ENCODE measurements at places on chromosomes 6 and 20.

DNA sequence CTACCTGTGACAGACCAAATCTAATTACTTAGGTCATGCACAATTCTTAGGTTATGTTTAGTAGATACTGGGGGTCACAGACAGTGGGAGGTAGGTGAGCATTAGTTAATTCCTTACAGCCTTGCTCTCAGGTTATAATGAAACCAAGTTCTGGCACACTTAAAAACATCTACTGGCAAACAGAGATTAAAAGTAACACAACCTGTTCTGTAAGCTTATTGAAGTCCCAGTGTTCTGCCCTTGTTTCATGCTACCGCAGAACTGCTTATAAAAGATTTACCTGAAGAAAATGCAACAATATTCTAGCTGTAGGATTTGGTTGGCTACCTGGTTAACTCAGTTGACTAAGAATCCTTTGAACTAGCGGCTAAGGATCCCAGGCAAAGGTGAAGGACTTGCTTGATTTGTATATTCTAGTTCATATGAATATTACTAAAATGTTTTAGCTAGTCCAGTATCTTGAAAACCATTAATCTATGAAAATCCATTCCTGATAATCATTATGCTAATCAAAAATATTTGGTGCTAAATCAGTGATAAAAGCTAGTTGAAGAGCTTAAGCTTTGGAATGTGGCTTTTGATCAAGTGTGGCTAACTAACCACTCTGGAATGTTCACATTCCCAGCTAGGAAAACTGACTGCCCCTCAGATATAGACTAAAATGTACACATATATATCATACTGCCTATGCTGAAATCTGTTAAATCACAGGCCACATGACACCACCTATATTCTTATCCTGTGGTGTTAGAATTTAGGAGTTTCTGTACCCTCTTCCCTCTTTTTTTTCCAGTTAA is 7.2 kb downstream of the PEX3 start:
- no peak for DNase-seq

- DNase-seq, result no peak
These were observed 118.8 kb upstream of the MAFB start for GRCh38 chr20:40807821-40808170.

- DNase-seq, result no peak
These were observed 29.8 kb downstream of the HM13 start for GRCh38 chr20:31543966-31544598.

- no peak for DNase-seq
These were observed 10.6 kb downstream of the SFT2D1 start for GRCh38 chr6:166331503-166332415.

DNA sequence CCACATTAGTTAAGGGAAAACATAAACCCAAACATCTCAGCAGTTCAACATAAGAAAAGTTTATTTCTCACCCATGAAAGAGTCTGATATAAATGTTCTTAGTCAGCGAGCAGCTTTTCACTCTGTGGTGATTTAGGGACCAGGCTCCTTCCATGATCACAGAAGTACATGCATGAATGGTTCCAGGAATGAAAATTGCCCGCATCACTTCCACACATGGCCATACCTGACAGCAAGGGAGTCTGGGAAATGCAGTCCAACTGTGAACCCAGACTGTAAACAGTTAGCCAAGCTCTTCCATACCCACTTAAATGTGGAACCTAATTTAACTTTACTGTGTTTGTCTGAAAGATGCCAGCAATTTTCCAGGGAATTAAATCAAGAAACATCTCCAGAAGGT is 353.9 kb downstream of the HACE1 start:
- no peak for DNase-seq

- DNase-seq, result no peak
These were observed 1160.0 kb downstream of the HACE1 start for GRCh38 chr6:103699769-103700168.

DNA sequence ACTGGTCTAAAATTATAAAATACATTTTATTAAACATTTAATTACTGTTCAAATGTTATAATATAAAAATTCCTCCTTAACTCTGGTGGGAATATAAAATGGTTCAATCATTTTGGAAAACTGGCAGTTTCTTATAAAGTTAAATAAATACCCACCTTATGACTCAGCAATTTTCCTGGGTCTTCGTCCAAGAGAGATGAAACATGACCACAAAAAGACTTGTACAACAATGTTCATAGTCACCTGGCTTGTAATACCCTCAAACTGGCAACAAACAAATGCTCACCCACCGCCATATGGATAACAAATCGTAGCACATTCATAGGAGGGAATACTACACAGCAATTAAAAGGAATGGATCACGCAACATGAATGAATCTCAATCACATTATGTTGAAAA is 66.0 kb upstream of the RIN2 start:
- DNase-seq, result no peak

GRCh38 chr6:132708771-132709170 is 5.1 kb downstream of the VNN1 start:
- no peak for DNase-seq

- DNase-seq, result no peak
These were observed 736.9 kb downstream of the QKI start for GRCh38 chr6:164151161-164152120.

GRCh38 chr6:786946-787763 is 94.2 kb upstream of the EXOC2 start:
- no peak for DNase-seq

- DNase-seq, result no peak
These were observed 18.8 kb downstream of the SYNDIG1 start for GRCh38 chr20:24488064-24488799.
